ENCODE measurements at places on chromosomes 11 and 22.

DNA sequence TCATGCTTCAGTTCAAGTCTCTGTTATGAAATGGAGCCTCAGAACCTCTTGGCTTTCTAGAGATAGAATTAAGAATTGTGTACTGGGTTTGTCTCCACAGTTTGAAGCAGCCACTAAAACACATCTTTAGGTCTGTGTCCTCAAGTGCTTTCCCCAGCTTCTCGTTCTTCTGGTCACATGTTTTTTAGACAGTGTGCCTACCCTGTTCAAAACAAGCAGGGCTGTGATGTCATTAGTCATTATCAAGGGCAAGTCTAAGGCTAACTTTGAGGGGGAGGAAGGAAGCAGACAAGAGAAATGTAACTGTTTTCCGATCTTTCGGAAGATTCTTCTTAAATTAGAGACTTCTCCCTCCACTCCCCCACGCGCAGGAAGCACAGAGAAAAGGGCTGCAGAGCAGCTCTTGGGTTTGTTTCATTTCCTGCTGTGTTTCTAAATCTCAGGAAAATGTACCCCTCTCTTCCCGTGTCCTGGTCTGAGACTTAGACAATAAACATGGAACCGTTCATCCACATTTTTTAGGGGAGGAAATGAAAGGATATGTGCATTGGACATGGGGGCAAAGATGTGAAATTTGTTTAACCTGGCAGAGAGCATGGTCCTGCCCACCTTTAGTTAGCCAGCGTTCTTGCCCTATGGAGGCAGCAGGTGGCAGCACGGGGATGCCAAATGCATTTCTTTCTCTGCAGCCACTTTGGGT lies 3.1 kb downstream of the AKIP1 start:
- peak; percentile 86 for DNase-seq

- DNase-seq = no peak
Observed at GRCh38 chr22:42836026-42836425, 21.0 kb downstream of the ARFGAP3 start.

DNA sequence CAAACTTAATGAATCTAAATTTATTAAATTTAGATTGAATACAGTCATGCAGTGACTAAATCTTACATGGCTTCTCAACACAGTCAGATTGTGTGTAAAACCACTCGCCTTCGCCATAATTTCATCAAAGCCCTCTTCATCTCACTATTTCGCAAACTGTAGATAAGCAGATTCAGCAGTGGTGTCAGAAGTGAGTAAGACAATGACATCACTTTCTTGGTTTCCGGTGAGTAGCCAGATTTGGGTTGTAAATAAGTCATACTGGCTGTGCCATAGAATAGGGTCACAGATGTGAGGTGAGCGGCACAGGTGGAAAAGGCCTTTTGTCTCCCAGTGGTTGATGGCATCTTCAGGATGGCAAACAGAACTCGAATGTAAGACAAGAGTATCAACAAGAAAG lies 3.4 kb downstream of the OR10A6 start:
- no peak for DNase-seq

DNA sequence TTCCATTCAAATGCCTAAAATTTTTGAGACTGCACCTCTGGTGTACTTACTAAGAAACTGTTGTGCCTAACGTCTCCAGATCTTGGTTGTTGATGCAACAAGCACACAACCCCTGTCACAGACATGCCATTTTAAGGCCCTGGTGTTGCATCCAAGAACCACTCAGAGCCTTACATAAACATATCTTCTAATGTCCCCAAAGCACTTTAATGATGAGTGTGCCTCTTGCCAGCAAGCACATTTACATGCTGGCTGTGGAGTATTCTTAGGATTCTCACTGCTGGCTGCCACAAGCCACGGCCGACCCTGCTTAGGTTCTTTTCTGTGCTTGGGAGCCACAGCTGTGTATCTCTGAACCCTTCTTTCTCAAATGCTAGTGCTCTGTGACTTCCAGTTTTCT lies 201.4 kb downstream of the ADAMTS15 start:
- no peak for DNase-seq

DNA sequence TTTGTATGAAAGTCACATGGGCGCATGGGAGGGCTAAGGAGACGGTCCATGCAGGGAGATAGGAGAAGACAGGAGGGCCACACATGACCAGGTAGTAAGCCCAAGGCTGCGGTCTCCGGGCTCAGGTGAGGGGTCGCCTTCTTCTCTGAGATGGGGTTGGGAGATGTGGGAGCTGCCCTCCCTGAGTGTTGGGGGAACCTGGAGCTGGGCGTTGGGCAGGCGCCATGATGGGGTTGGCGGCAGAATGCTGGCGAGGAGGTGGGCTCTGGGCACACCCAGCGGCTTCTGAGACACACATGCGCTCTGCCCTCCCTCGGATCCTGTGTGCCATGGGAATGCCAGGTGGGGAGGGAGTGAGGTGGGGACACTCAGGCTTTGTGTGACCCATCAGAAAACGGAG lies 254.8 kb downstream of the TBC1D22A start:
- no peak for DNase-seq

DNA sequence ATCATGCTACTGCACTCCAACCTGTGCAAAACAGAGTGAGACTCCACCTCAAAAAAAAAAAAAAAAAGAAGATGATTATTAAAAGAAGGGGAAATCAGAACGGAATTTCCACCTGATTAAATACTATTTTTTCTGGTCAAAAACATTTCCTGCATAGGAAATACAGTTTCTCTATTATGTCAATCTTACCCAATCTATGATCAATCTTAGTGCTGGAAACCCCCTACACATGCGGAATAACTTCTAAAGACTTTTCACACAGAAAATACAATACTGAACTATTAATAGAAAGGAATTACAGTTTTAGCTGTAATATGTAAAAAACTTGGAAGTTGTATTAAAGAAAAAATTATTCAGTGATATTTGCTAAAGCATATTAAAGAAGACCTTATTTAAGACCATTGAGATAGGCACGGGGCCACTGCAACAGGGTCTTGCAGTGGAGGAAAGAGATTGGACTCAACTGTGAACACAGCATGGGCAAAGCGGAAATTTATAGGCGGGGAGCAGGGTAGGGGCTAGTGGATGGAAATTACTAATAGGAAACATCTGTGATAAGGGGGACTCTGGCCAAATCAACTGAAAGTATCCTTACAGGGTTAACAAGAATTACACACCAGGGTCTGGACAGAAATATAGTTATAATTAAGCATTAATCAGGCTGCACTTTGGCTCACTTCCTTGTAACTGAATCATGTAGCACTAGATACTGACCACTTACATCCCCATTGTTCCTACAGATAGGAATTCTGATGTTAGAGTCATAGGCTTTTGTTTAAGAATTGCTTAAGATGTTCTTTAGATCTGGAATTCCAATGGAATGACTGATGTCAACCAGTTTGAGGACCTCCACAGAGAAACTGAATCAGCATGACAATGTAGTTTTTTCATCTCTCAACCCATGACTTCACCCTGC lies 411.5 kb upstream of the DDI1 start:
- no peak for DNase-seq

Measured in inflammatory macrophage (primary cell).